Smooth muscle cell of bladder (primary cell): ENCODE measurements at places on chromosomes 1 and 21. TPM values are rescaled to one million over a fixed set of nuclear protein-coding genes. Genes with fewer than 3 reads are reported as not detected.

Gene IQGAP3
- 2.3 and 2.5 TPM in 2 replicates for total RNA-seq

Gene RABIF
- total RNA-seq, result 3.3 and 4.7 TPM in 2 replicates

Gene F13B
- not detected in 2 replicates for total RNA-seq

Gene RCSD1
- 0.09 TPM in 1 of 2 replicates, not detected in the other for total RNA-seq

Gene PLEKHN1
- 0.18 and 0.28 TPM in 2 replicates for total RNA-seq

Gene CDC7
- total RNA-seq, result 1.9 and 3.3 TPM in 2 replicates

Gene SYNC
- total RNA-seq, result 50.1 and 70.8 TPM in 2 replicates

Gene WNT9A
- total RNA-seq, result 0.37 and 0.43 TPM in 2 replicates

Gene OR6K3
- total RNA-seq, result not detected in 2 replicates

Gene IVL
- not detected in 2 replicates for total RNA-seq

Gene CFAP141
- total RNA-seq, result not detected in 2 replicates

Gene RAB7B
- 6.4 and 7.0 TPM in 2 replicates for total RNA-seq

Gene UMODL1
- 0.09 and 0.14 TPM in 2 replicates for total RNA-seq

Gene DNAH14
- total RNA-seq, result 8.9 and 12.1 TPM in 2 replicates

Gene ZBTB8OS
- 42.6 and 46.5 TPM in 2 replicates for total RNA-seq

Gene ITLN1
- not detected in 2 replicates for total RNA-seq

Gene RNF11
- total RNA-seq, result 99.7 and 170 TPM in 2 replicates

Gene CFHR2
- total RNA-seq, result not detected in 2 replicates

Gene RHOC
- total RNA-seq, result 406 and 465 TPM in 2 replicates

Gene CCDC185
- not detected in 2 replicates for total RNA-seq

Gene C1orf115
- 0.46 and 0.71 TPM in 2 replicates for total RNA-seq

Gene GBP4
- total RNA-seq, result 2.6 and 4.5 TPM in 2 replicates

Gene FMO1
- 0.14 and 0.37 TPM in 2 replicates for total RNA-seq

Gene CFHR1
- 1.8 TPM in 1 of 2 replicates, not detected in the other for total RNA-seq

Gene NCAM2
- 1.8 and 9.6 TPM in 2 replicates for total RNA-seq

Gene PCP4
- total RNA-seq, result not detected in 2 replicates

Gene STX12
- total RNA-seq, result 46.2 and 53.1 TPM in 2 replicates

Gene LCE6A
- total RNA-seq, result not detected in 2 replicates

Gene RGSL1
- not detected in 2 replicates for total RNA-seq

Gene TCEA3
- 11.1 and 19.6 TPM in 2 replicates for total RNA-seq

Gene FHL3
- 13.1 and 18.1 TPM in 2 replicates for total RNA-seq

Gene KCNE1
- total RNA-seq, result 0.55 and 0.85 TPM in 2 replicates

Gene NFYC
- 15.6 and 18.0 TPM in 2 replicates for total RNA-seq

Gene LRRC71
- not detected in 2 replicates for total RNA-seq

Gene FCRL5
- not detected in 2 replicates for total RNA-seq

Gene CAMSAP2
- total RNA-seq, result 19.5 and 19.9 TPM in 2 replicates

Gene TMEM51
- total RNA-seq, result 6.8 and 8.8 TPM in 2 replicates

Gene SLC6A9
- 5.2 and 11.4 TPM in 2 replicates for total RNA-seq

Gene ARHGEF10L
- total RNA-seq, result 11.1 and 15.1 TPM in 2 replicates

Gene AQP10
- not detected in 2 replicates for total RNA-seq

Gene HMCN1
- 15.4 and 41.6 TPM in 2 replicates for total RNA-seq
